ENCODE measurements at places on chromosomes 12 and 14.

DNA sequence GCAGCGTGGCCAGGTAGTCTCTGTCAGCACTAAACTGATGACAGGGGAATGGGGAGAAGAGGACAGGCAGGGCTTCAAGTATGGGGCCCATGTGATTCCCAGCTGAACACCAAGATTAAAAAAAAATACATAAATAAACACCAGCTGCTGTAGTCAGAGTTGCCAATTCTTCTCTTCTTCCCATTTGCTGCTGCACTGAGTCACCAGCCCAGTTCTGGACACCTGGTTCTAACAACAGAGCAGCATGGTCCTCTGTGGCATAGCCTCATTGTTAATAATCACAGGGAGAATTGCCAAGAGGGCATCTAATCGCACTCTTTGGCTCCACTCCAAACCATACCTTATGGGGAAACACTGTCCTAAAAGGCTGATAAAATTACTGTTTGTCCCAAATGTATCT is 15.1 kb downstream of the PPM1H start:
- DNase-seq: peak; percentile 14

GRCh38 chr12:88472248-88472647 is 108.0 kb downstream of the KITLG start:
- peak; percentile 55 for DNase-seq

GRCh38 chr12:49108958-49109404 is 1.7 kb downstream of the LMBR1L start:
- DNase-seq: no peak

DNA sequence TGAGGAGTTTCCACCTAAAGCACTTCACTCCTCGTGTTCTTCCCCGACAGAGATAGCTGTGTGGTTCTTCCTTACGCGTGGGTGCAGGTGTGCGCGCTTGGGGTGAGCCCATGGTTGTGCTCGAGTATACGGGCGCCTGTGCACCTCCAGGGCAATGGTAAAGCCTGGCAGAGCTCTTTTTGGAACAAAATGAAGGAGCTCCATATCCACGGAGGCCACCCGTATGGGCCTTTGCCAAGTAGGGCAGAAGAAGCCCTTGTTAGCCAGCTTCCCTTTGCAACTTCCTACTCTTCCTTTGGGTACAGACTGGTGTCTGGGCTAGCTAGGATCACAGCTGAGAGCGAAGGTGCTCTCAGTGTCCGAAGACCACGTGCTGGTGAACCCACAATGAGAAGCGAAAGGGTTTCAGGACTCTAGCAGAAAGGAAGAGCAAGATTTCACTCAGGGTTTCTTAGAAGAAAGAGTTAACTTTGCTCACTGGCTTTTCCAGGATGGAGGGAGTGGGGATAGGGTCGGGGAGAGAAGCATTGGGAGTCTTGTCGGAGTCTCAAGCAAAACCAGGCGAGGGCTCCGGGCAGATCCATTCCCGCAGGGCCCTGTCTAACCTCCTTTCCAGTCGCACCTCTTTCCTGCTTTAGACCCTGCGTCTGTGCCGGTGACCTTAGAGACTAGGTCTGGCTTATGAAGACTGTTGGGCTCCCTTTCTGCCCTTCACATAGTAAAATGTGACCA is 960 bp upstream of the LRFN5 start:
- DNase-seq: peak; percentile 52

- no peak for DNase-seq
Observed at GRCh38 chr14:53751650-53752049, 205.0 kb downstream of the BMP4 start.

GRCh38 chr12:110193196-110193595 is 69.0 kb downstream of the IFT81 start:
- DNase-seq: no peak

DNA sequence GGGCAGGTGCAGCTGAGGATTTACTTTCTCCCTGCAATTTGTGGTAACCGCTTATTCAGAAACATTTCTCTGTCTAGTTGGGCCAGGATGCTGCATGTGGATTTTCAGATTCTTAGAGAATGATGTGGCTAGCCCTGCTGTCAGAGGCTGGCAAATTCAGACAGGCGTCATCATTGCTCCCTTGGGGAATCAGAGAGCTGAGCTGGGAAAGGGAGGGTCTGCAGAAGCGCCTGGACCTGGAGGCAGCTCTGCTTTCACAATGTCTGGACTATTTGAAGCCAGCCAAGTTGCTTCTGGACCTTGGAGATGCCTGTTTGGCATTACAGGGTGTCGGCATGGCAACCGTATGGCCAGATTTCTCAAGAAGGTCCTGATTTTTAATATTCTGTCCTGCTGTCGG is 3.4 kb downstream of the GALNT16 start:
- DNase-seq: peak; percentile 98

GRCh38 chr14:52609445-52610044 is 56.9 kb downstream of the GPR137C start:
- DNase-seq: no peak
